ENCODE measurements at places on chromosomes 4 and X.

DNA sequence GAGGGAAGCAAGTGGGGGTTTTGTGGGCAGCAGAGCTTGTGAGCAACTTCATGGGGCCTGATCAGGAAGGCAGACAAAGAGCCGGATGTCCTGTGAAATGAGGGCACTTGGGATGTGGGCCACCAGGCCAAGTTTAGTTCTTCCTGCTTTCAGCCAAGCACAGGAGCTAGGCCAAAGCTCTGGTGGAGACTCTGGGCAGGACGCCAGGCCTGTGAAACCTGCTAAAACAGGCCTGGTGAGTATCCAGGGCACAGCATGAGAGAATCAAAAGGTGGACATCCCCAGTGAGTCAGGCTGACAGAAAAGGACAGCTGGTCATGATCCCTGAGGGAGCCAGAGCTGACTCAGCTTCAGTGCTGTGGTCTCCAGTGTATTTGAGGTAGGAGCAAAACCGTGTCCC lies 95.7 kb downstream of the NPNT start:
- DNase-seq, result no peak

DNA sequence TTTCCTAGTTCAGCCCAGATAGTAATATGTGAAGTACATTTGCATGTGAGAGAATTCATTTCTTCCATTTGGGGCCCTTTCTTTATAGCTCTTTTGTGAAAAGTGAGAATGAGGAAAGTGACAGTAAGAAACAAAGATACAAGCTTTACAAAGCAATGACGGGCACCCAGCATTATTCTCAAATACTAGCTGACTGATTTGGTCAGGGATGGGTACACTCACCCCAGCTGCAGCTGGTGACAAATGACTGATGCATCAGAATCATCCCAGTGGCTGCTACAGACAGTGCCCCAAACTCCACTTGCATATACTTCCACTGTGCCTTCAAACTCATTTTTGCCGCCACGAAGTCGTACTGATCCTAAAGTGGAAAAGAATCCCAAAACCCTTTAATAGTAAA lies 14.8 kb downstream of the PRSS12 start:
- no peak for DNase-seq

GRCh38 chr4:126955292-126956183 lies 677.2 kb upstream of the INTU start:
- DNase-seq, result no peak

DNA sequence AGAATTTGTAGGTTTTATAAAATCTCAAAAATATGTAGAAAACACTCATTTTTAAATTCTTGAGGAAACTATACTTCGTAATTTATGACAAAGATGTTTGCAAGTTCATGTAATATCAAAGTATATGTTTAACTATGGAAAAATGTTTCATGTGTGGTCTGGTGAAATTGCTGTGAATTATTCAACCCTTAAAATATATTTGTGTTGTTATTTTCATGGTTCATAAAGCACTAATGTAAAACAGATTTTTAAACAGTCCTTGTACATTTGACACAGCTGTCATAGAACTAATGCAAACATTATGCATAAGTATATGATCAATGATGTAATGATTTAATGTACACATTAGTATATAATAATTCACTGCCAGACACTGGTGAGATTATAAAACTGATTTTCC lies 83.1 kb upstream of the ARSJ start:
- no peak for DNase-seq

DNA sequence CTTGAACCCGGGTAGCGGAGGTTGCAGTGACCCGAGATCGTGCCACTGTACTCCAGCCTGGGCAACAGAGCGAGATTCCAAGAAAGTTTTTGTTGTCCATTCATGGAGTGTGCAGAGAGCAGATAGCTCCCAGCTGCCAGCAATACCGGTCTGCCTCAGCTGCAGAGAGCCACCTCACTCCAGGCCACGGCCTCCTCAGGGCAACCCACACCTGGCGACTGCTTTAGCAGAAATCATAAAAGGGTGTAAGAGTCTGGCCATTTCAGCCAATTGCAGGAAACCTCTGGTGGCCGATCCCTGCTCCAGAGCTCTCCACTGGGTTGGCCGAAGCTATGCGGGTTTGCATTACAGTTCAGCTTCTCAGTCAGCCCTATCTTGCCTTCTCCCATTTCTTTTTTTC lies 227.4 kb upstream of the BCOR start:
- DNase-seq, result no peak

- DNase-seq, result no peak
Observed at GRCh38 chr4:100208964-100209363, 18.7 kb upstream of the DDIT4L start.

- no peak for DNase-seq
Observed at GRCh38 chr4:147801820-147802219, 69.9 kb downstream of the ARHGAP10 start.

- DNase-seq, result peak; percentile 38
Observed at GRCh38 chr4:101103381-101104142, 243.8 kb downstream of the PPP3CA start.

- DNase-seq, result no peak
Observed at GRCh38 chrX:131854581-131854980, 168.5 kb upstream of the STK26 start.

DNA sequence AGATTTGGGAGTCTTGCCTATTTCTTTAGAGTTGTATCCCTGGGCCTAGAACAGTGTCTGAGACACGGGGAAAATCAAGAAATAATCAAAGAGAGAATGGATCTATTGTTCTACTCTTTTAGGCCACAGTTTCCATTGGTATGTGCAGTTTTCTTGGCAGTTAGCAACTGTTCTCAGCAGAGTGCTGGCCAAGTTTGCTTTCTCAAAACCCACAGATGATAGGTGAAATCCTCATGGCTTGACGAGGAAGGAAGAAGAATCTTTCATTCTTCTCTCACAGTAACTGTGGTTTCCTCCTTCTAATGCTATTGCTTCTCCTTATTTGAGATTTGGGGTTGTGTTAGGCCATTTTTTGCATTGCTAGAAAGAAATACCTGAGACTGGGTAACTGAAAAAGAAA lies 42.2 kb downstream of the AGA start:
- no peak for DNase-seq

- no peak for DNase-seq
Observed at GRCh38 chrX:130793975-130794374, 109.0 kb downstream of the ENOX2 start.

GRCh38 chrX:38672646-38673045 lies 111.3 kb downstream of the TSPAN7 start:
- no peak for DNase-seq

- DNase-seq, result no peak
Observed at GRCh38 chrX:129654652-129655546, at the start of gene APLN. Gene APLN (minus strand): TSS chrX:129654956. CDS start chrX:129654630, 326 bp downstream.

- DNase-seq, result no peak
Observed at GRCh38 chr4:121989715-121990114, 37.9 kb upstream of the TRPC3 start.

GRCh38 chrX:155127940-155128339 lies 56.6 kb downstream of the BRCC3 start:
- no peak for DNase-seq

DNA sequence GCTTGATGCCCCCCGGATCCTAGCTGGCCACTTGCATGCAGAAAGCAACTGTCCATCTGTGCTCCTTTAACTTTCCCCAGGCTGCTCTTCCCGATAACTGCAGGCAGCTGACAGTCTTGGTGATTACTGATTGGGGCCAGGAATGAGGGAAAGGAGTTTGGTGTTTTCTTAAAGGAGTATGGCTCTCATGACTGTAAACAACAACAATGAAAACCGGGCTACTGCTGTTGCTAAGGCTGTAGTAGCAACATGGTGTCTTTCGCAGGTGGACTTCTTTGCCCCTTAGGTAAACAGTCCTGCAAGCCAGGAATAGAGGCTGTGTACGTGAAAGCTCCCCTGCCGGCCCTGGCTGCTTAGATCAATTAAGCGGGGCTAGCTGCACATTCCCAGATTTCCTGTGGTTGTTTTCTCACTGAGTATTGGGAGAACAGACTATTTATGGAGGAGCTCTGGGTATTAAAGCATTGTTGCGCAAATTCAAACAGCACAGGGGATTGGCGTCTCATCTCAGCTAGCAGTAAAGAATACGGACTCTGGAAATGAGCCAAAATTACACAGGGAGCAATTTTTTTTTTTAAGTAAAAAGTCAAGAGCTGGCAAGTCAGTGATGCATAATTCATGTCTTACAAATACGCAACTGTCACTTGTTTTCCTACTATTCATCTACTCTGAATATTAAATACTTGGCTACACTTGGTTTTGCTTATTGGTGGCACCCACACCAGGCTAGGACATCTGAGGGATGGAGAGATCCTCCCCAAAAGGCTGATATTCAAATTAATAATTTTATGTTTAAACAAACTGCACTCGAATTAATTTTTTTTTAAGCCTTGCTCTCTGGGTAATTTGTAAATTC lies 61.6 kb upstream of the NAP1L5 start:
- DNase-seq, result no peak

- no peak for DNase-seq
Observed at GRCh38 chr4:165184220-165184619, 23.1 kb upstream of the KLHL2 start.

DNA sequence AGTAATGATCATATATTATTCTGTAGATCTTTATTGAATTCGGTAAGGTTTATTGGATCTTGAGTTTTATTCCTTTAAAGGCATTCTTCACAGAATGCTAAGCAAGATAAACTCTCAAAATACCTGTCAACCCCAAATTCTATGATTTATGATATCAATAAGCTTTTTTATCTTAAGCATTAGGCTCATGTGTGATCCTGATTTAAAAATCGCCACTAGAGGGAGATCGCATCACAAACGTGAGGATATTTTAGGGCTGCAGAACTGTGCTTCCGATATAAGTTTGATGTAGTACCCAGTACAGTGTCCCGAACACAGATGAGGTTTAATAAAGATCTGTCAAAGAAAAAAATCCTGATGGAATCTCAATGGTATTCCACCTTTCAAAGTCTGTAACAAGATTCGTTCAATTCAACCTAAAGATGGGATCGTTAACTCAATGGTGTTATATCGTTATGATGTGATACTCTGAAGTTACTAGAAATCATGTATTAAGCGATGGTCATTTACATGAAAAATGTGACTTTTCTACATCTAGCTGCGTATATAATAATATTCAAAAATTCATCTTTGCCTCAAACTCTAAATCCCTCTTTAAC lies 169.0 kb downstream of the CORIN start:
- DNase-seq, result no peak

- no peak for DNase-seq
Observed at GRCh38 chr4:6345096-6345830, 75.6 kb downstream of the WFS1 start.

DNA sequence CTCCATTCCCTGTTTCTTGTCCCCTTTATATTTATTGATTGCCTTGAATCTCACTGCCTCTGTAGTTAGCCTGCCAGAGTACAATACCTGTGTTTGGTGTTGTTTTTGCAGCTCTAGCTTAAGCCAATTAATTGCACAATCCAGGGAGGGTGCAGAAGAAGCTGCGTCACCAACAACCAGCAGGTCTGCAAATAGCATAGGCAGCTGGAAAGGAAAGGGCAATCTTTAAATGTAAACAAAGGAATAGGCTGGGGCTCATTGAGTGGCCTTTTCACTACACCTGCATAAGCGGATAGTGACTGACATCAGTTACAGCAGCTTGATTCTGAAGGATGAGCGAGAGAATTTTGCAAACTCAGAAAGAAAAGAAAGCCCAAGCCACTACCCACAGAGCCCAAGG lies 106.8 kb upstream of the RAI2 start:
- DNase-seq, result no peak

GRCh38 chr4:101217353-101218031 lies 129.8 kb downstream of the PPP3CA start:
- DNase-seq, result no peak

GRCh38 chr4:15006416-15007024 lies 4.2 kb downstream of the CPEB2 start:
- DNase-seq, result no peak

DNA sequence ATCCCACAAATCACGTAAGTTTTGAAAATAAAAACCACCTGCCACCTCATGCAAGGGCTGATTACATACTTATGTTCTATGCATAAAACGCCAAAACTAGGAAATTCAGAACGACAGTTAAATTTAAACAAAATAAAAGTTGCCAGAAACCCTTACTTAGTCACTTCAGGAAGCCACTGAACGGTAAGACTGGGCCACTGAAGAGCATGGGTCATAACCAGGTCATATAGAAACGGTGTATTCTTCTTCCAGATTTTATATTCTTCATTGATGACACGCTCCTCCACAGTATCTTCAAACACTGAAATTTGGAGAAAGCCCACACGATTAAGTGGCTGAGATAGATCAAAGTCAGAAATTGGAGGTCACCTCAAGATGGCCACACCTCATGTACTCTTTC lies 1.2 kb downstream of the RBBP7 start:
- no peak for DNase-seq

- no peak for DNase-seq
Observed at GRCh38 chr4:11954093-11954492, 525.4 kb upstream of the HS3ST1 start.

DNA sequence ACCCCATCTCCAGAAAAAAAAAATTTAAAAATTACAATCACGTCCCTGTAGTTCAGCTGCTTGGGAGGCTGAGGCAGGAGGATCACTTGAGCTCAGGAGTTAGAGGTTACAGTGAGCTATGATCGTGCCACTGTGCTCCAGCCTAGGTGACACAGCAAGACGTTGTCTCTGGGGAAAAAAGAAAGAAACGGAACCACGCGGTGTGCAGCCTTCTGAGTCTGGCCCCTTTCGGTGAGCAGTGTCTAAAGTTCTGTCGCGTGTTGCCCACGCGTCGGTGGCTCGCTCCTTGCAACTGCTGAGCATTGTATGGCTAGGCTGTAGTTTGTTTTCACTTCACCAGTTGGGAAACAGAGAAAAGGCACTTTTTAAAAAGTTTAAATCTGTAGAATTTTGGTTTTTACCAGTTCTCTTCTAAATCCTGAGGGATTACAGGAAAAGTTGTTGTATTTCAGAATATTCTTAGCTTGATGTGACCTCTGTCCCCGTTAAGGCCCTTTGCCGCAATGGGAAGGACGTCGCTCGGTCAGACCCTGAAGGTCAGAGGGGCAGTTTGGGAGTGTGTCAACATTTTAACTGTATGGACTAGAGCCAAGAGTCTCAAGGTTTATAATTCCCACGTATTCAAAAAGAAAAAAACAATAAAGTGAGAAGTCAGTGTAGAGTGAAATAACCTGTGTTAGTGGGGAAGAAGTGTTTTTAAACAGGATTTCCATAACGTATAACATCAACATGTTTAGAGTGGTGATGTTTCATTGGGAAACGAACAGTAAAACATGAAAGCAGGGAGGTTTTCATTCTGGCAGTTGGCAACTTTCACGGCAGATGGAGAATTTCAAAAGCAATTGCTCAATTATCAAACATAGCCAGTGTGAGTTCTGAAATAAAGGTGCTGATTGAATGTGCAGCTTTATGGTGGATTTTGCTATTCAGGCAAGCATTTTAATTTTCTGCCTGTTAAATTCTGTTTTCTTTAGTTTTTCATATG lies 45.8 kb upstream of the MSANTD1 start:
- peak; percentile 17 for DNase-seq

- DNase-seq, result no peak
Observed at GRCh38 chrX:13664020-13664419, 11.1 kb downstream of the TCEANC start.

GRCh38 chr4:186500721-186501304 lies 54.6 kb downstream of the MTNR1A start:
- DNase-seq, result no peak

DNA sequence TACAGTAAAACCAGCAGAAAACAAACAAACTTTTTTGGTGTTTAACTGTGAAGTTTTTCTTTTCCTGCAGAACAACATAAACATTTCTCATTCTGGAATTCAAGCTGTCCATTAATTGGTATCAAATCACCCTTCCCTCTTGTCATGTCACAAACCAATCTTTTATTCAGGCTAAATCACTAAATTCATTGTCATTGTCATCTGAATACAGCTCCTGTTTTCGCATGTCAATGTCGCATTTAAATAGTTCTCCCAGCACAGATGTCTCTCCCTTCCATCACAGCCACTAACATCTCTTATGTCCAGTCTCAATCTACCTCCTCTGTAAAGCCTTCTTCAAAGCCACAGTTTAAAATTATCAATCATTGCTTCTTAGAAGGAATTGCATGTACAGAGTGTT lies 192.1 kb upstream of the PCDH10 start:
- no peak for DNase-seq

Measured in DMS 273 treated with DMSO at 0.1 percent for 48 hours (cell line).